PC-9 (cell line): ENCODE measurements at places on chromosomes 3 and 15. TPM values are rescaled to one million over a fixed set of nuclear protein-coding genes. Genes with fewer than 3 reads are reported as not detected.

Gene SCAP
- total RNA-seq: 71.5 and 85.0 TPM in 2 replicates

GRCh38 chr15:76979996-76980520 lies 14.9 kb upstream of the PSTPIP1 start:
- DNase-seq: no peak
- no peak overlapping the region for H3K27ac ChIP-seq
- no peak overlapping the region for H3K4me3 ChIP-seq
- no peaks in the 10 kb centered on the region for H3K36me3 ChIP-seq
- H3K27me3 ChIP-seq: no peaks in the 10 kb centered on the region; the same call in 1 of the 2 replicates

Gene CHRNA3
- total RNA-seq: not detected in 2 replicates

Gene FAM107A
- total RNA-seq: not detected in 2 replicates

Gene PRR20G
- total RNA-seq: not detected in 2 replicates

GRCh38 chr15:56232058-56232457 lies 11.6 kb downstream of the RFX7 start:
- H3K4me1 ChIP-seq: no peaks in the 10 kb centered on the region
- H3K36me3 ChIP-seq: peaks cover 7% of the 10 kb centered on the region; the same call in 1 of the 2 replicates
- no peaks in the 10 kb centered on the region for H3K27me3 ChIP-seq
- no peak for DNase-seq

Gene OR5H6
- total RNA-seq: not detected in 2 replicates

- H3K27me3 ChIP-seq: no peaks in the 10 kb centered on the region
- no peak overlapping the region for H3K27ac ChIP-seq
- H3K36me3 ChIP-seq: no peaks in the 10 kb centered on the region
- H3K4me3 ChIP-seq: no peak overlapping the region
These were observed 741.0 kb downstream of the MCTP2 start for GRCh38 chr15:94972314-94972713.

Gene SMAD6
- 7.1 and 10.6 TPM in 2 replicates for total RNA-seq

Gene WDR49
- total RNA-seq: 0.28 TPM in 1 of 2 replicates, not detected in the other

Gene CASR
- not detected in 2 replicates for total RNA-seq
